Muscle of leg (tissue), 16 donors: ENCODE measurements at places on chromosomes 3 and 15. TPM values are rescaled to one million over a fixed set of nuclear protein-coding genes. Genes with fewer than 3 reads are reported as not detected.

The POMGNT2 gene
- 24.9 TPM for polyA plus RNA-seq

The AADACL2 gene
- polyA plus RNA-seq, result 0.30 TPM

The CFAP161 gene
- polyA plus RNA-seq, result 0.59 TPM

The DAZL gene
- not detected for polyA plus RNA-seq

The GAP43 gene
- 9.8 TPM for polyA plus RNA-seq

The RAD51 gene
- polyA plus RNA-seq, result 11.2 TPM

The ISLR gene
- polyA plus RNA-seq, result 160 TPM

The CPN2 gene
- 0.21 TPM for polyA plus RNA-seq

GRCh38 chr15:70679919-70680231 is 83.5 kb downstream of the UACA start:
- DNase-seq, result no peak

GRCh38 chr3:12196684-12197083 is 38.0 kb upstream of the TIMP4 start:
- no peak for DNase-seq

DNA sequence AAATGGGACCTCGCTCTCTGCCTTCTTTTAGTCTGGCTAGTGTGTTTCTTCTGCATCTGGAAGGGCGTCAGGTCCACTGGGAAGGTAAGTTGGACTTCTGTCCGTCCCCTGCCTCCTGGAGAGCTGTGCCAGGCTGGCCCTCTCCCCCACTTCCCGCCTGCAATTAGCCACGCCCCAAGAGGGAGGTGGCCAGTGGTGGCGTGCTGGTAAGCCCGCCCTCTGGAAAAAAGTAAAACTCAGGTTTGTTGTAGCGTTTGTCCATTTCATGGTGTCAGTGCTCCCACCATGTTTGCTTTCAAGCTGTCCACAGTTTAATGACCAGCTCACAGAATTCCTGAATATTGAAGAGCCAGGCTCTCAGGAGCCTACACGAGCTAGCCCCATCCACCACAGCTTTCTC is 55.6 kb downstream of the SLC6A6 start:
- DNase-seq, result no peak

- no peak for DNase-seq
Observed at GRCh38 chr15:71888797-71889196, 78.4 kb downstream of the NR2E3 start.

DNA sequence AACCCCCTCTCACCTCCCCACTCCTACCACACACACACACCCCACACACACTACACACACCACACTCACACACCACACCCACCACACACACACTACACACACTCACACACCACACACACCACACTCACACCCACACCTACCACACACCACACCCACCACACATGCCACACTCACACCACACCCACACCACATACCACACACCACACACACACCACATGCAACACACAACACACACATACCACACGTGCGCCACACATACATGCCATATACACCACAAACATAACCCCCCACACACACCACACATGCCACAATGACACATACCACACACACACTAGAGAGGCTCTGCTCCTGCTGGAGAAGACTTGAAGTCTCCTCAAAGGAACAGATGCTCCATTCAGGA is 5.9 kb upstream of the ITPKA start:
- no peak for DNase-seq

- DNase-seq, result no peak
Observed at GRCh38 chr3:17137321-17137826, 252.6 kb downstream of the PLCL2 start.

- DNase-seq, result no peak
Observed at GRCh38 chr15:72011302-72011942, 106.5 kb downstream of the MYO9A start.

DNA sequence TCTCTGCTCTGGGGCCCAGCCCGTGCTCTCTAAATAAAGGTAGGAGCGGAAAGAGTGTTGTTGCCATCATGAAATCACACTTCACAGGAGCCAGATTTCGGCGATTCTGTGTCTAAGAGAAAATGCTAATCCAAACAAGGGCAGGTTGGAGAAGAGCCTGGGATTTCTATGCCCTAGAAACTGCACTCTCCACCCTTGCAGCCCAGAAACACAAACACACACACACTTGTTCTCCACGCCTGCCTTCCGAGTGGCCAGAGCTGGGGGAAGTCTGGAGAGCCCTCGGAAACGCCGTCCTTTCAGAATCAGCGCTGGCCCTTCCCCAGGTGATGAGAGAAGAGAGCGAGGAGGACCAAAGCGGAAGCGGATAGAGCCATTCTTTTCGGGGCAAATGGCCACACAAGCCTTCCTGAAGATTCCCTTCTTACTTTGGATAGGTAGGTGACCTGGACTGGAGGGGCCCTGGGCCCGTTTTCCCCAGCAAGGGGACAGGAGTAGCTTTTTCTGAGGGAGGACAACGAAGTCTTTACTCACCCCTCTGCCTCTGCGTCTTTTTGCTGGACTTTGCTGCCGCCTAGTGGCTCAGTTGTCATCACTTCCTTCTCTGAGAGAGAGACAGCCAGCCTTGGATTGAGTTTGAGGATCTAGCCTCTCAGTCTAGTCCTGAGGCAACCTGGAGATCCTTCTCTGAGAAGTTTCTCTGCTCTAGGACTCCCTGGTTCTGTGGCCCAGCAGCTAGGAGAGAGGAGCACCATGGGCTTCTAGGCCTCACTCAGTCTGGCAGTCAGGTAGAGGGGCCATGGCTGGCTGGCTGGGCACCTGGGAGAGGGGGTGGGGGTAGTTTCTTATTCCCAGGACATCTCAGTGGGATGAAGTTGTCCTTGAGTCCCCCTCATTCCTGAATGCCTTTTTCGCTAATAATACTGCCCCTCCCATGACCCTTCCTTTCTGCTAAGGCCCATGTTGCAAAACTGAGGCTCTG is 37.7 kb downstream of the SENP8 start:
- peak; percentile 95 for DNase-seq

DNA sequence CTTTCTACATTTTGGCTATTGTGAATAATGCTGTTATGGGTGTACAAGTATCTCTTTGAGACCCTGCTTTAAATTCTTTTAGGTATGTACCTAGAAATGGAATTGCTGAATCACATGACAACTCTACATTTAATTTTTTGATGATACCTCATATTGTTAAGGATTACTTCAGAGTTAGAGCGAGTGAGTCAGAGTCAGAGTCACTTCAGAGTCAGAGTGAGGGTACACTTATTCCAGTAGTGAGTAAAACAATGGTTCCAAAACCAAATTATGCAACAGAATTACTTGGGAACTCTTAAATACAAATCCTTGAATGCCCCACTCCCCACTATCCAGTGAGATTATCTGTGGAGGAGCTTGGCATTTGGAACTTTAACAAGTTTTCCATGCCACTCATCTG is 50.3 kb upstream of the SNRK start:
- no peak for DNase-seq

GRCh38 chr3:58609990-58610389 is 32.8 kb upstream of the FAM107A start:
- DNase-seq, result no peak

DNA sequence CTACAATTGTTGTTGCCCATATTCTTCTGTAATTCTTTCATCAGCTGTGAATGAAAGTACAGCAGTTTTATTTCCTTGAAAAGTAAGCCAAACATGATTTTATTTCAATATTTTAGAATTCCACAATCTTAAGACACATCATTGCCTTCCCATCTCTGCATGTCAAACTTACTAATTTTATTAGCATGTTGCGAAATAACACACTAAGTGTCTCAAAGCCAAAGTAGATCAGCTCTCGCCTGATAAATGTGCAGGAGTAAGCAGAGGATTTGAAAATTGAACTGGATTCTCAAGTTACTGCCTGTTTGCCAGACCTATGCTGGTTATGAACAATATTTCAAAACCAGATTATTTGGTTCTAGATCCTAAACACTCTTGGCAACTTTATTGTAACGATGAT is 25.7 kb downstream of the TGFBR2 start:
- peak; percentile 34 for DNase-seq

DNA sequence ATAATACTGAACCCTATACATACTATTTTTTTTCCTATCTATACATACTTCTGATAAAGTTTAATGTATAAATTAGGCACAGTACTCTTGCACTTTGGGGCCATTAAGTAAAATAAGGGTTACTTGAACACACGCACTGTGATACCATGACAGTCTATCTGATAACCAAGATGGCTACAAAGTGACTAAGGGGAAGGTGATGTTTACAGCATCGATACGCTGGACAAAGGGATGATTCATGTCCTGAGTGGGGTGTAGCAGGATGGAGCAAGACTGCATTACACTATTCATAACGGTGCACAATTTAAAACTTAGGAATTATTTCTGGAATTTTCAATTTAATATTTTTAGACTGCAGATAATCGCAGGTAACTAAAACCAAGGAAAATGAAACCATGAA is 30.0 kb upstream of the SLC2A2 start:
- no peak for DNase-seq

- DNase-seq, result no peak
Observed at GRCh38 chr3:37715976-37716375, 145.7 kb upstream of the CTDSPL start.

DNA sequence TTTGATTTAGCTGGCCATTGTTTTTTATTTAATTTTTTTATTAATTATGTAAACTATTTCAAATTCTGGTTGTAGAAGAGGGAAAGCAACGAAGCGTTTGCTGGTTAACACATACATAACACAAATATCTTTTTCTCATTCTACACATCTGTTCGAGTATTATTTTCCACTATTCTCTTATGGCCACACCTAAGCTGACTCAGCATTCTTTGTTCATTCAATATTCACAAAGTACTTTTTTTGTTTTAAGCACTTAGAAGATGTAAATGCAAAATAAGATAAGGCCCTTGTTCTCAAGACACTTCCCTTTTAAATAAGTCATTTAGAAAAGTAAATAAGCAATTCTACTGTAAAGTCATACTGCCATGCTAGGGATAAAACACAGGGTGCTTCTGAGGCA is 45.4 kb downstream of the CADM2 start:
- no peak for DNase-seq

DNA sequence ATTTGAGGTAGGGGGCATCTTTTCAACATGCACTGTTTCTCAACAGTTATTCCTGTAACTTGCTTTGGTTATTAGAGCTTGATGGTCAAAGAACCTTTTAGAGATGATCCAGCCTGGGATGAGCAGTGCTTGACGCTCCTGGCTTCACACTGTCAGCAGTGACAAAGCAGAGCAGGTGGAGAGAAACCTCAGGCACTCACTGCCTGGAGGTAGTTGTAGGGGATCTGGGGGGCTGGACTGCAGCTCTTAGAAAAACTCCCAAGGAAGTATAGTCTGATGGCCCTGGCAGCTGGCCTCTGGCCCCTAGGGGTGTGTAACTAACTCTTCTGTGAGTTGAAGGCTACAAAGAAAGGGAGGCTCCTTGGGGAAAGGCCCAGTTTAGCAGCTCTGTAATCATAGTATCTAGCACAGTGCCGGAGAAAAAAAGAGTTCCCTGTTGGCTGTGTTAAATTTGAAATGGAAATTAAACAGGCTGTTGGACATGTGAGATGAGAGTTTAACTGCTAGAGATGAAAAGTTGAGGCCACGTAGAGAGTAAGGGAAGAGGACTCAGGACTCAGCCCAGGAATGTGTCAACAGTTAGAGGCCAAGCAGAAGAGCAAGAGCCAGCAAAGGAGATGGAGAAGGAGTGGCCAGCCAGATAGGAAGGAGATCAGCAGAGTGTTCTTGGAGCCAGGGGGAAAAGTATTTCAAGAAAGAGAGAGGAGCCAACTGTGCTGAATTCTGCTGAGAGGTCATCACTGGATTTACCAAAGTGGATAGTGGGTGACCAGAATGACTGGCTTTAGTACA is 14.2 kb downstream of the OXNAD1 start:
- peak; percentile 57 for DNase-seq

DNA sequence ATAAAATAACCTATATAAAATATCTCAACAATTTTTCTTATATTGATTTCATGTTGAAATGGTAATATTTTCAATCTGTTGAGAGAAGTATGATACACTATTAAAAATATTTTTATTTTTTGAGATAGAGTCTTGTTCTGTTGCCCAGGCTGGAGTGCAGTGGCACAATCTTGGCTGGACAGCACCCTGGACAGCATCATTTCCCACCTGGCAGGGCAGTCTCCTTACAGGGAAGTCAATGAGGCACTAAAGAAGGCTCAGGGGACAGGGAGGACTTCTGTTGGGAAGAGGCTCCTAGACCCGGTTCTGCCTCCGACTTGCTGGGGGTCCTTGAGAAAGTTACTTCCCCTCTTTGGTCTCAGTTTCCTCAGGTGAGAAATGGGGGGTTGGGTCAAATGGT is 9.4 kb downstream of the GOLGA6L2 start:
- DNase-seq, result no peak

DNA sequence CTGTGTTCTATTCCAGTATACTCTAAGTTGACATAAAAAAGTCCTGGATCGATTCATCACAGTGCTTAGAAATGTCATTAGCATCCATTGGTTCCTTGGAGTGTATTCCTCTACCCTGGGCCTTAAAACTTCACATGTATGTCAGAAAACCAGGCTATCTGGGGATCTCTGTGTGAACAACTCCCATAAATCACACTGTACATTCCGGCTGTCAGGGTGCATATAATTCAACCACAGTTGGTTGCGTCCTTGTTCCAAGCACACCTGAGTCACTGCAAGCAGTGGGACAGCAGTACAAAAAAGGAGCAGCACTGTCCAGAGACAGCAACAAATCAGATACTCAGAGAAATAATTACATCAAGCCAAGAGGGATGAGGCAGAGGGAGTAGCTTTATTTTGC is 52.4 kb downstream of the PDZRN3 start:
- DNase-seq, result no peak

- DNase-seq, result no peak
Observed at GRCh38 chr15:31814082-31814481, 216.2 kb upstream of the CHRNA7 start.

DNA sequence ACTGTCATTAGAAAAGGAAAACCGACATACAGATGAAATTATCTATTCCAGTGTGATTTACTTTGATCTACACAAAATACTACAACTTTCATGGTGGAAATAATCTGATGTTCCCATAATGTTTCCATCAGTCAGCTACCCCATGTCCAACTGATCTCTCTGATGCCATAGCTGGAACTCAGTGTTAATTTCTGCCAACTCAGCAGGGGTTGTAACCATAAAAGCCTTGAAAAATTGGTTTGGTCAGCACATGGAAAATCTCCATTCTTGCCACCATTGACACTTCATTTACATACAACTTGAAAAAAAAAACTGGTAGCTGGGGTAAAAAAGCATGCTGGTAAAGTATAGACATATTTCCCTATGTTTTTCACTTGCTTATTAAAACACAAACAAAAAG is 1463.7 kb downstream of the OTOL1 start:
- no peak for DNase-seq

DNA sequence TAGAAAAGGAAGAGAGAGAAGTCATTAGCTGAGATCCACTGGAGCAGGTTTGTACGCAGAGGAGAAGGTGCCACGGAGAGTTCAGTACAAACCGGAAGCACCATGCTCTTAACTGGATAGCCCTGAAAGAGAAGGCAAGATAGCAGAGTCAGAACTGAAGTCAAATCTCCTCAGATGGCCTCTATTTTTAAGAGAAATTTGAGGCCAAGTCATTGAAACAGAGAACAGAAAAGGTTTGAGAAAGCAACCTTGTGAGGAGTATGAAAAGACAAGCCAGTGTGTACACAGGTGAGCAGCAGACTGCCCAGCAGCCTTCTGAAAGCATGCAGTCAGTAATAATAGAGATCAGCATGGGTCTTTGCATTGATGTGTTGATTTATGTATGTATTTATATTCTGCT is 66.1 kb upstream of the SPRED1 start:
- no peak for DNase-seq

GRCh38 chr3:195918176-195918575 is 9.8 kb upstream of the TNK2 start:
- no peak for DNase-seq

- no peak for DNase-seq
Observed at GRCh38 chr3:18531662-18532061, 106.5 kb upstream of the SATB1 start.

- no peak for DNase-seq
Observed at GRCh38 chr15:75121491-75121890, 80.2 kb upstream of the C15orf39 start.

- DNase-seq, result no peak
Observed at GRCh38 chr3:102060814-102061213, 211.5 kb downstream of the NFKBIZ start.
